ENCODE measurements at places on chromosomes 2 and 18.
A peak's percentile ranks its signal among the peaks of the same experiment; 100 is the strongest.

GRCh38 chr2:177207101-177207500, 5.5 kb upstream of the HNRNPA3 start:
- DNase-seq: no peak

GRCh38 chr2:75175456-75175855, 23.9 kb downstream of the TACR1 start:
- no peak for DNase-seq

- DNase-seq: no peak
These were observed 55.2 kb downstream of the METTL4 start for GRCh38 chr18:2515908-2516625.

DNA sequence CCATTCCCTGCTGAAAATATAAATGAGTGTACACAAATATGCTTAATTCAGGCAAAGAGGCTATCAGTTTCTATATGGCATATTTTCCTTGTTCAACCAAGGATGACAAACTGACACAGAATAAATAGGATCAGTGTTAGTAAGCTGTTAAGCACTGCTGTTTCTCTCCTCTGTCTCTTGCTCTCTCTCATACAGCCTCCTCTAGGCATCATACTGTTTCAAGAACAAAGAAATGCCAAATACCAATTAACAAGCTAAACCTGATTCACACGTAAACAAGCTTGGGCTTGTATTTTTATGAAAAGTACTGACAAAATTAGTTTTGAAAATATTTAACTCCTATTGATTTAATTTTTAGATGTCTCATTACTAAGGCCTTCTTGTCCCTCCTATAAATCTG, 1027.2 kb upstream of the ACVR2A start:
- no peak for DNase-seq

DNA sequence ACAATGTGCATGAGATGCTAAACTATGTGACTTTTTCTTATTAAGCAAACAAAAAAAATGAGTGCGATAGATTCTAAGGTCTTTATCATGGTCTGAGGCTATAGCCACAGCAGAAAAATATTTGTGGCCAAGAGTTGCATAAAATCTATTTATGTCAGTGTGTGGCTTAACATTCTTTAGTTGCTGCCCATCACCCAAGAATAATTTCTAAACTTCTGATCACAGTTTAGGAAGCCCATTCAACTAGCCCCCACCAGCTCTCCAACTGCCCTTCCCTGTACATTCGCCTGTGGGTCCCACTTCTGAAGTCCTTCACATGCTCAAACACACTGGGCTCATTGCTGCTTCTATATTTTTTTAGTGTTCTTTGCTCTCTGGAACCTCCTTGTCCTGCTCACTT, 107.1 kb downstream of the CTNNA2 start:
- DNase-seq: no peak

GRCh38 chr18:14969500-14969899, 221.5 kb downstream of the ANKRD30B start:
- no peak for DNase-seq

- DNase-seq: no peak
These were observed 35.8 kb upstream of the SCLY start for GRCh38 chr2:238024986-238025385.

GRCh38 chr2:152328013-152328412, 7.0 kb upstream of the FMNL2 start:
- no peak for DNase-seq

DNA sequence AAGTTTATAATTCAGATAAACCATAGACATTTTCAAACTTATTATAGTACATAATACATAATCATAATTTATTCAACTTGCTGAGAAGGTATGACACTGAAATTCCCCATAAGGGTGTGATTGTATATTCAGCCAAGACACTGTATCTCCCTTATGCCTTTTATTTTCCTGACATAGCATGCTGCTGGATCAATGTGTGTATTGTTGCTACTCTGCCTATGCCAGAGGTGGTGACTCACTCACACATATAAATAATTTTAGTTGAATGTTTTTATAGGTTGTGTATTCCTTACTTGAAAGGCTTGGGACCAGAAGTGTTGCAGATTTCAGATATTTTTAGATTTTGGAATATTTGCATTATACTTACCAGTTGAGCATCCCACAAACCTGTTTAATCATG, 86.8 kb downstream of the VRK2 start:
- DNase-seq: no peak

DNA sequence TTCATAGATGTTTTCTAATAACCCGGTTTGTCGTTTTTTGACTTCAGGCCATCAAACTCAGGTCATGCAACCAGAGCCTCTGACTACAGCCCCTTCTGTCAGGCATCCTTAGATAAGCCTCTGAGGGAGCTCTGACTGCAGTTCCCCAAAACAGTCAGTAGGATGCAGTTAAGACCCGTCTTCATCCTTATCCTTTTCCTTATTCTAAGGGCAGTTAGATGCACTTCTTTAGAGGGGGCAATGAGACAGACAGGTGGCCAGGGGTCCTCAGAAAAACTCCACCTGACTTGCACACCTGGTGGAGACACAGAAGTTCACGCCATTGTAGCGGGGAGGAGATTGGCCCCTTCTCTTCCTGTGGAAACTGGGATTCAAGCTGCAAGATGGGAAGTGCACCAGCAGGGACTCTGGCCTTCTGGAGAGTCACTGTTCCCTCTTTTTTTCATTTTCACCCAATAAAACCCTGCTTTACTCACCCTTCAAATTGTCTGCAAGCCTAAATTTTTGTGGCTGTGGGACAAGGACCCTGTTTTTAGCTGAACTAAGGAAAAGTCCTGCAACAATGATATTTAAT, 104.8 kb upstream of the TFPI start:
- DNase-seq: no peak

DNA sequence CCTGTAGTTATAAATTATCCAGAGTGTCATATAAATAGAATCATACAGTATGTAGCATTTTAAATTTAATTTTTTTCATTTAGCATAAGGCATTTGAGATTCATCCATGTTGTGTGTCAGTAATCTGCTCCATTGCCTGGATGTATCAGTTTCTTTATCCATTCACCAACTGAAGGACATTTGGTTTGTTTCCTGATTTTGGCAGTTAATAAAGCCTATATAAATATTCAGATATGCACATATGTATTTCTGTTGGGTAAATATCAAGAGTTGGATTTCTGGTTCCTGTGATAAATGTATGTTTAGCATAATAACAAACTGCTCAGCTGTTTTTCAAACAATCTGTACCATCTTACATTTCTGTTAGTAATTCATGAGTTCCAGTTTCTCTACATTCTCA, 39.9 kb downstream of the CCDC150 start:
- no peak for DNase-seq

GRCh38 chr18:2306606-2307005, 264.7 kb downstream of the METTL4 start:
- no peak for DNase-seq

DNA sequence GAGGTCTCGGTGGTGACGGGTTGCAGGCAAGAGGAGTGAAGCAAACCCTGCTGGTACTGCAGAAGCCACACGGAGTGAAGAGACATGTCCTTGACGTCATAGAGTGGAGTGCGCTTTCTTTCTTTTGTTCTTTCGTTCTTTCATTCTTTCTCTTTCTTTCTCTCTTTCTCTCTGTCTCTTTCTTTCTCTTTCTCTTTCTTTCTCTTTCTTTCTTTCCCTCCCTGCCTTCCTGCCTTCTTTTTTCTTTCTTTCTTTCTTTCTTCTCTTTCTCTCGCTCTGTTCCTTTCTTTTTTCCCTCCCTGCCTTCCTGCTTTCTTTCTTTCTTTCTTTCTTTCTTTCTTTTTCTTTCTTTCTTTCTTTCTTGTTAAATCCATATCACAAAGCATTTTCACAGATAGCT, 39.2 kb downstream of the LRRFIP1 start:
- DNase-seq: no peak

DNA sequence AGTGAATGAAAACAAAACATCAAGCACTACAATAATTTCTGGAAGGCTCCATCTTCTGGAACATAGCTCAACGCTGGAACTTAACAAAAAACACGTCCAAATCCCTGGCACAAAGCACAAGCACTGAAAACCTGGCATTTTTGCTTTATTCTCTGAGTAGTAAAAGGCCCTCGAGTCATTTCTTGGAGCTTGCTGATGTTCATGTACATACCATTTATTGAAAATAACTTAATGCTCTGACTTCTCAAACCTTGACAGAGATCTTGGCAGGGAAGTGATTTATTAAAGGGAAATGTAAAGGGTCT, 76.5 kb upstream of the STK17B start:
- DNase-seq: no peak

GRCh38 chr2:39266139-39266805, 22.5 kb upstream of the CDKL4 start:
- DNase-seq: no peak

DNA sequence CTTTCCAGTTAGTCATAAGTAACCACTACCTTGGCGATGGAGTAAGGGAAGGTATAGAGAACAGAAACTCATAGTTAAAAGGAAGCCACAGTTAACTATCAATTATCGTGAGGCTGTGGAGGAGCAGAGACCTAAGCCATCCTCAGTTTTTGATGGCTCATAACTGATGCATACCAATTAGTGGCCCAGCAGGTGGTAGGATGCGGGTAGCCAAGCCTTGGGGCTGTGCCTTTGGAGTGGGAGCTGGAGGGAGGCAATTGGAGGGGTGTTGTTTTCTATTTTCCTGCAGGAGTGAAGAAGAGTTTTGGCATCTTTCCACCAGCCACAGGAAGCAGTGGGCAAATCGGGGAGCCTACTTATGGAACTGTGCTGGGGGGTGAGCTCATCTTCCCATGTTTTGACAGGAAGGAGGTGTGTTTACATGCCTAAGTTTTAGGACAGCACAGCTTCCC, 194.8 kb downstream of the TPGS2 start:
- DNase-seq: no peak

- no peak for DNase-seq
These were observed 34.8 kb upstream of the SPAG16 start for GRCh38 chr2:213249502-213249901.

DNA sequence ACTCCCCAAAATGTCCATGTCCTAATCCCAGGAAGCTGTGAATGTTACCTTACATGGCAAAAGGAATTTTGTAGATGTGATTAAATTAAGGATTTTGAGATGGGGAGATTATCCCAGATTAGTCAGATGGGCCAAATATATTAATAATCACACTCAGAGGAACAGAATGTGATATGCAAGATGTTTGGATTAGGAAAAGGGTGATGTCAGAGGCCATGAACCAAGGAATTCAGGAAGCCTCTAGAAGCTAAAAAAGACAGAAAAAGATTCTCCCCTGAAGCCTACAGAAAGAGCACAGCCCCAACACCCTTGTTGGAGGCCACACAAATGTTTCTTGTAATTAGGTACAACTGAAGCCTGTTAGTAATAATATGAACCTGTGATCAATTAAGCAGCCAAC, 13.1 kb downstream of the TMEM131 start:
- no peak for DNase-seq

- DNase-seq: no peak
These were observed 322.0 kb downstream of the PRKCE start for GRCh38 chr2:45973426-45973825.

GRCh38 chr2:217337771-217338170, 477.9 kb upstream of the TNP1 start:
- DNase-seq: no peak

- DNase-seq: peak; percentile 20
These were observed 21.6 kb downstream of the ASAP2 start for GRCh38 chr2:9228088-9228751.

DNA sequence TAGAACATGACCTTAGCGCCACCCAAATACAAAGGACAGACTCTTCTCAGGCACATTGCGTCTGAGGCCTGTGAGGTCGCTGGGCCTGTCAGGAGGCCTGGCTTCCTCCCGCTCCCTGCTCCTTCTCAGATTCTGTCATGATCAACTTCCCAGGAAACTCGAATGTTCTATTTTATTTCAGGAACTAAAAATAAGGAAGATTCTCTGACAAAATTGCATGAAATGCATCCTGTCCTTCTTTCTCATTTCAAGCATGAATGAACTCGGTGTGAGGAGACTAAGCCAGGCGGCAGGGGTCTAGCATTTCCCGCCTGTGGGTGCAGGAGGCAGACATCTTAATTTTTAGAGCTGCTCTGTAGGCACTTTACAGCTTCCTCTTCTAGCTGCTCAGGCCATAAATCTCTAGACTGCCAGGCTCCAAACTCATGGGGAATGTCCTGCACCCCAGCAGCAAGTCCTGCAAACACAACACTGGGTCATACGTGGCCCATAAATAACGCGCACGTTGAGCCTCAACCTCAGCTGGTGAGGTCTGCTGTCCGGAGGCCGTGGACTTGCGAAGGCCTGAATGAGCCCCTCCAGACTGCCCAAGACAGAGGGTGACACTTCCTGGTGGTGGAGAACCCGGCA, 109.7 kb upstream of the ZNF236 start:
- DNase-seq: no peak

DNA sequence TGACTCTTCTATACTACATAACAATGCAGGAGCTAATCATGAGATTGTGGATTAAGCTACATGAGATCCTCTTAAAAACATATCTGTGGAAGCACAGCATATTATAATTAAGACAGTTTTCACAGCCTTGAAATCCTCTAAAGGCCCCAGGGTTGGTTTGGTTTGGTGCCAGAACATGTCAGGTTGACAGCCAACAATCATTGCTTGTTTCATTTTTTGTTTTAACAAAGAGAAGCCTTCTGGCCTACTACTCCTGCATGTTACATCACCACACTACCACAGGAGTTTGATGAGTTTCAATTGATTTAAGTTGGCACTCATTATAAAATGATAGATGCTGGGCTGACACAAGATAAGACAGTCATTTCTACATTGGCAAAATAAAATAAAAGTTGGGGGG, 255.9 kb upstream of the ERBB4 start:
- no peak for DNase-seq

DNA sequence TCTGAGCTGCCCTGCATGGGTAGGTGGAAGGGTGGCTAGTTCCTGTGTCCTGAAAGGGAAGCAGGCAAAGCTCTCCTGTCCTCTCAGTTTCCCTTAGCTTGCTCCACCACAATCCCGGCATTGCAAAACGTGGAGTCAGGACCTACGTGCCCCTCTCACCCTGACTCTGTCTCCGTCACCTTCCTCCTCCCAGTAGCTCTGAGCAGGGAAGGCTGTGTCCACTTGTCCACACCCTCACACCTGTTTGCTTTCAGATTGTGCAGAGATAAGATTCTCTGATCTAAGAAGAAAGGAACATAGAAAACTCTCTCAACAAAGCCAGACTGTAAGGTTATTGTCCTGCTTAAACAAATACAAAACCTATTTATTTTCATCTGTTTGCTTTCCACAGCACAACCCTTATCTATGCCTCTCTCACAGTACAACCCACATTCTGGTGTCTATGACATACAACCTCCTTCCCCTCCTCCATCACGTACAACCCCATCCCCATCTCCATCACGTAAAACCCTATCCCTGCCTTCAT, 79.0 kb downstream of the ALPK2 start:
- no peak for DNase-seq

DNA sequence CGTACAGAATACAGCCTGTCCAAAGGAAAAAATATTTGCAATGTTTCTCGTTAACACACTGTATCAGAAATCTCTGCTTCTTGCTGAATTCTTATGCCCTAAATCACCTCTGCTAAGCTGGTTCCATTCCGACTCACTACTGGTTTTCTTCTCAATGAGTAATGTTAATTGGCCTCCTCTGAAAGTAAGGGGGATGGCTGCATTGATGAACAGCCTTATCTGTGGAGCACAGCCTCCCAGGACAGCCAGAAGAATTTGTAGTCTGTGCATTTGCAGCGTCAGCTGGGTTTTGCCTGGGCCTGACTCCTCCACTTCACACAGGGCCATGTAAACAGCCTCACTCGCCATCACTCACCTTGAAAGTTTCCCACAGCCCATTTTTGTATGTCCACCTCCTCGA, 127.7 kb downstream of the RNF152 start:
- no peak for DNase-seq

All from ureter (tissue), 1 donor.